ENCODE measurements at places on chromosomes 12 and 14.

DNA sequence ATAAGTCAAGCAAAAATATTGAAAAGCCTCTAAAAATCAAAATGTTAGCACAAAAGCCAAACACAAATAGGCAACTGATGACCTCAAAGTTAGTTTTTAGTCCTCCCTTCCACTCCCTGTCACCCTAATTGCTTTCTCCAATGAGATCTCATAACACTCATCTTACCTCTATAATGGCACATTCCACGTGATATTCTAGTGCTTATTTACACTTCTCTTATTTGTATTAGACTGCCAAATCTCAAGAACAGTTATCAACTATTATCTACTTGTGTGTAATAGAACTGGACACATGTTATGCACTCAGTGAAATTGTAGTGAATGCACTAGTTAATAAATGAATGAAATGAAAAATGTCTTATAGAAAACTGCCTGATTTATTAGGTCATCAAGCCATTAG lies 55.5 kb upstream of the AVPR1A start:
- DNase-seq: no peak

DNA sequence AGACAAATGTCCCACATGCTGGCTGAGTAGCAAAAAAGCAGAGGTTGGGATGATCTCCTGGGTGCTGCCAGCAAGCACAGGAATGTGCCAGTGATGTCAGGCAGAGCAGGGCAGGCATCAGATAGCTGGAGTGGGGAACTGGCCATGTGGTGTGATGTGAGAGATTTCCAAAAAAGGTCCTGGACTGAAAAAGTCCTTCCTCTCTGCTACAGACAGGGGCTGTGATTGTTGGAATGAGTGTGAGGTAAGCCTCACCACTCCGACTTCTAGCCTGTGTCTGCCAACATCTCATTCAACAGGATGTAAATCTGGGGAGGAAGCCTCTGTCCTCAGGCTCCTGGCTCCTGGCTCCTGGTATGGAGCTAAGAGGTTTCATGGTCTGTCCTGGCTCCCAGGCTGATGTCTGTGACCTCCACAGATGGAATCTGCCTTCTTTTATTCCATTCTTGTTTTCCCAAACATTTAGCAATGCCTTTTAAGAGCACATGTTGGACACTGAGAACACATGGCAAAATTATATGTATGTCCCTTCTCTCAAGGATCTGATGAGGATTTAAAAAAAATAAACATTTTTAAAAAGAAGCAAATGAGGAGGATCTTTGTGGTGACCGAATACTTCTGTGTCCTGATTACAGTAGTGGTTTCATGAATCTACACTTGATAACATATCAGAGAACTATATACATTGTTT lies 50.1 kb upstream of the STK38L start:
- DNase-seq: no peak

DNA sequence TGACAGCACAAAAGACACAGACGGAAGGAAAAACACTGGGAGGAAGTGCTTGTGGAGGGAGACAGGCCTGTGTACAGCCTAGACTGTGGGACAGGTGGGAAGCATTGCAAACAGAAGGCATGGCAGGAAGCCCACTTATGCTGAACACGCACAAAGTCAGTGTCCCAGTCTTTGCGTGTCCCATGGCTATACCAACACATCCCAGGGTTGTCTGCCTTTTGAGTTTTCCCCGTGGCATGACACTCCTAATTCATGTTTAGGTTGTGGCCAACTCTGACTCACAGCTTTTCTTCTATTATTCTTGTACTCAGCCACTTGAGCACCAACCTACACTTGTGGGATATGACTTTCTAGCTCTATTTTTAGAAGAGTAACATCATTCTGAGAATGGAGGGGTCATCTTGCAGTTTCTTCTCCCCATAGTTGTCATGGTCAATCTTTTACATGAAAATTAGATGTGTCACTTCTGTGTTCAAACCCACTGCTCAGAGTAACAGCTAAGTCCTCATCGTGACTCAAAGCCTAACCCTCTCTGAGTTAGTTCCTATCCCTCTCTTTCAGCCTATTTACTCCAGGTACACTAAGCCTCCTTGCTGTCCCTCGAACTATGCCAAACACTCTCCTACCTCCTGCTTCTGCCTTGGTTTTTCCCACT lies 27.5 kb upstream of the JPH4 start:
- DNase-seq: no peak

- no peak for DNase-seq
Observed at GRCh38 chr12:113040722-113041171, 15.8 kb upstream of the DTX1 start.

DNA sequence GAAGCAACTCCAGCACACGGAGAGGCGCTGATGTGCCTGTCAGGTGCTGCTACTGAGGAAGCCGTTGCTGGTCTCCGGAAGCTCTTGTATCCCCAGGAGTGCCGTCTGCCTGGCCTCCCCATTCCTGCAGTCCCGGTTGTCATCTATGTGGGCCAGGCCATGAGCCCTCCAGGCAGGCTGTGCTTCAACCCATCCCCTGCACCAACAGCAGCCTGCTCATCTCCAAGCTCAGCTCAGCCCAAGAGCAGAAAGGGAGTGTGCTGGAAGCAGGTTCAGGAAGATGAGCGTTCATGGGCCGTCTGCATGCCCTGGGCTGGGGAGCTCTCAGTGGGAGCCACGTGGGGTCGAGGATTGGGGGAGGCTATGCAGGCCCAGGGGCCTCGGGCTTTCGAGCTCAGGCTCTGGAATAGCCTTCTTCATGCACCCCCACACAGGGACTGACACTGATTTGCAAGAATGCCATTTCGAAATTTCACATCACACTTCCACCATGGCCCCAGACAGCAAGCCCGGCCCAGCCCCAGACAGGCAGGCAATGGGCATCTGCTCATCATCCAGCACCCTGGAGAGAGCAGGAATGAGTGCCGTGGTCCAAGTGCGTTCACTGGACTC lies 164.5 kb downstream of the KIF26A start:
- DNase-seq: no peak

DNA sequence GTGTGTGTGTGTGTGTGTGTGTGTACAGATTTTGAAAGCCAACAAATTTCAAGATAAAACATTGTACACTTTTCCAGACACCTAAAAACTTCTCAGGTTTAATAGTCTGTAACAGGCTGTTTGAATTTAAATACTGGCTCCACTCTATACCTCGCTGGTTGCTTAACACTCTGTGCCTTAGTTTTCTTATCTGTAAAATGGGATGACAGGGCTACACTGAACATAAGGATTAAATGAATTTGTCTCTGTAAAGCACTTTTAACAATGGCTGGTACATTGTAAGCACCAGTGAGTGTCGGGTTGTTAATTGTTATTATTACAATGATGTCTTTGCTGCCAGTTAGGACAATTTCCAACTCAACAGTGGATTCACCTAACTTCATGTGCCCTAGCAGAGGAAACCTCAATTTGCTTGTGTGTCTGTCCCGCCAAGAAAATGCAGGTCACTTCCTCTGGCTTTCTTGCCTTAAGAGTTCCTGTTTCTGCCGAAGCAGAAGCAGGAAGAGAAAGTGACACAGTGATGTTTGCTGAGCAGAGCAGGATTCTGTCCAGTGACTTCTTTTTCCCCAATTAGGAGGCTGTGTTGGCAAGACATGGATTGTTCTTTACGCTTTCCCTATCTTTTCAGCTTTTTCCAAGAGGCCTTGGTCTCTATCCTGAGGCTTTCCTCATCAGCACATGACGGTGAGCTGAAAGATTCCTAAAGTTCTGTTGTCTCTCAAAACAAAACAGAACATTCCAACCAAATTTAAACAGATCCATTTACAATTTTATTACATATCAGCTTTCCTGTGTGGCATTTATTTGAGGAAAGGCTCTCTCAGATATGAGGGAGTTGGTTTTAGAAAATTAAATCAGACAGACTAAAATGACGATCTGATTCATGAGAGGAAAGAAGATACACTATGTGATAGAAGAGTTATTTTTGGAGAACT lies 154.1 kb upstream of the ATP2B1 start:
- no peak for DNase-seq

GRCh38 chr12:80643961-80644360 lies 63.5 kb upstream of the MYF6 start:
- no peak for DNase-seq

DNA sequence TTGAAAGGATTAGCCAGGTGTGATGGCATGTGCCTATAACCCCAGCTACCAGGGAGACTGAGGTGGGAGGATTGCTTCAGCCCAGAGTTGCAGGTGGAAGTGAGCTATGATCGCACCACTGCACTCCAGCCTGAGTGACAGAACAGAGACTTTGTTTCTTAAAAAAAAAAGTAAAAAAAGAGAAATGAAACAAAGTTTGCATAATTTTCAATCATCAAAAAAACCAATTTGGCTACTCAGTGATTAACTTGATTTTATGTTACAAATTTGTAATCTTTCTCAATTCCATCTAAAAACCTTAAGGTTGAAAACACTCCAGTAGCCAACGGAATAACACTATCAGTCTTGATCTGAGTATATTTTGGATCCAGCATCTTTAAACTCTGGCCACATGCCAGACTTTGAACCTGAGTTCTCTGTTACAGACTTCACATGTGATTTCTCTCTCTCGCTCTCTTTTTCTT lies 12.6 kb upstream of the DENND5B start:
- DNase-seq: no peak

DNA sequence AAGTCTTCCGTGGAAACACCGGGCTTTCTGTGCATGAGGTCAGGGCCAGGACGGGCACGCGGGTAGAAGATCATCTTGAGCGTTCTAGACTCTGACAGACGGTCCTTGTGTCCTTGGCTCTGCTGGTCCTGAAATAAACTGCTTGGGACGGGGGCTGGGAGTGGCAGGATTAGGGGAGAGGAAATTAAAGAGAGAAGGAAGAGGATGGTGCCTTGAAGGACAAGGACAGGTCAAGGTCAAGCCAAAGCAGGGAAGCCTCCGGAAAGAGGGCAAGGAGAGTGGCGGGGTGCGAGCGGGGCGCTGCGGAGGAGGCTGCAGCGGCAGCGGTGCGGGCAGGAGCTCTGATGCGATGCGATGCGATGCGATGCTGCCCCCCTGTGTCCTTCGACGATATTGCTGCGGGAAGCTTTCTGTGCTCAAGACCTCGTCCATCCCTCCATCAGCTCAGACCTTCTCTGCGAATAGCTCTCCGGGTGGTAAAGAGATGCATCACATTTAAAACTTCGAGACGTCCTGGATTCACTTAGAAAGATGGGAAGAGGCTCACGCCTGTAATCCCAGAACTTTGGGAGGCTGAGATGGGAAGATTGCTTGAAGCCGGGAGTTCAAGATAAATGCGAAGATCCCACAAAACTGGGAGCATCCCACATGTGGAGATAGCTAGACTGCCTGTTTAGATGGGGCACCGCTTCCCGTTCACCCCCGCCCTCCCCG lies 110.1 kb upstream of the TMEM132D start:
- peak; percentile 69 for DNase-seq

- no peak for DNase-seq
Observed at GRCh38 chr12:19194963-19195362, 65.4 kb downstream of the PLEKHA5 start.

DNA sequence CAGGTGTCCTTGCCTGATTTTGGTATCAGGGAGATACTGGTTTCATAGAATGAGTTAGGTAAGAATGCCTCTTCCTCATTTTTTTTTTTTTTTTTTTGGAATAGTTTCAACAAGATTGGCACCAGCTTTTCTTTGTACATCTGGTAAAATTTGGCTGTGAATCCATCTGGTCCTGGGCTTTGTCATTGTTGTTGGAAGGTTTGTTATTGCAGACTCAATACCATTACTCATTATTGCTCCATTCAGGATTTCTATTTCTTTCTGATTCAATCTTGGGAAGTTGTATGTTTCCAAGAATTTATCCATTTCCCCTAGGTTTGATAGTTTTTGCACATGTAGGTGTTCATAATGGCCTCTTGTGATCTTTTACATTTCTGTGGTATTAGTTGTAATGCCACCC lies 126.0 kb upstream of the KITLG start:
- DNase-seq: no peak

DNA sequence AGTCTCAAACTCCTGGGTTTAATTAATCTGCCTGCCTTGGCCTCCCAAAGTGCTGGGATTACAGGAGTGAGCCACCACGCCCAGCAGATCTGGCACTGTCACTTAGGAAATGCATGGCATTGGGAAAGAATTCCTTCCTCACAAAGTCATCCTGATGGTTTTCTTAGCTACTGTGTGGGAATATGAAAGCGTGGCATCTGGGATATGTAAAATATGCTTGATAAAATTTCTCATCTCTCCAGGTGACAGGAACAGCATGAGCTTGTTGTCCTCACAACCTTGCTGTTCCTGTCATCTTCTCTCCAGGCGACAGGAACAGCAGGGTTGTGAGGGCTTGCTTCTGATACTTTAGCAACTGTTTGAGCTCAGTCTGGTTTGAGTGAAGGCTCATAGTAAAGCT lies 16.1 kb upstream of the AICDA start:
- DNase-seq: no peak

DNA sequence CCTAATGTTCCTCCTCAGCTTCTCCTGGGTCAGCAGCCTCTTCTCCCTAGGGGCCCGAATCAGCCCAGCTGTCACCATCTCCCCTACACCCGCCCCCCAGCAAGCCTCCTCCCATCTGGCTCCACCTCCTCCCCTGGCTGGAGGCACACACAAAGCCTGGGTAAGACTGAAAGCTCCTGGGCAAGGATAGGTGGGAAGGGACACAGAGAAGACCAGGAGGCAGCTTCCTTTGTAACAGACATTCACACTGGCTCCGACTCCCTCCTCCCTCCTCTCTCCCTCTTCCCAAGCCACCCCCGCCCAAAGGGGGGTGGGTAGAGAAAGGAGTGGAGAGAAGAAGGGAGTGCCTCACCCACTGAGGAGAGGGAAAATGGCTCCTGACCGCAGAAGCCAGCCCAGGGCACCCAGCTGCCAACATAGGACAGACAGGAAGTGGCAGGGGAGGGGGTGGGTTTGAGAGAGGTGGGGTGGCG lies 4.0 kb downstream of the CHD4 start:
- DNase-seq: no peak

GRCh38 chr12:121748218-121748570 lies 35.6 kb downstream of the TMEM120B start:
- no peak for DNase-seq

DNA sequence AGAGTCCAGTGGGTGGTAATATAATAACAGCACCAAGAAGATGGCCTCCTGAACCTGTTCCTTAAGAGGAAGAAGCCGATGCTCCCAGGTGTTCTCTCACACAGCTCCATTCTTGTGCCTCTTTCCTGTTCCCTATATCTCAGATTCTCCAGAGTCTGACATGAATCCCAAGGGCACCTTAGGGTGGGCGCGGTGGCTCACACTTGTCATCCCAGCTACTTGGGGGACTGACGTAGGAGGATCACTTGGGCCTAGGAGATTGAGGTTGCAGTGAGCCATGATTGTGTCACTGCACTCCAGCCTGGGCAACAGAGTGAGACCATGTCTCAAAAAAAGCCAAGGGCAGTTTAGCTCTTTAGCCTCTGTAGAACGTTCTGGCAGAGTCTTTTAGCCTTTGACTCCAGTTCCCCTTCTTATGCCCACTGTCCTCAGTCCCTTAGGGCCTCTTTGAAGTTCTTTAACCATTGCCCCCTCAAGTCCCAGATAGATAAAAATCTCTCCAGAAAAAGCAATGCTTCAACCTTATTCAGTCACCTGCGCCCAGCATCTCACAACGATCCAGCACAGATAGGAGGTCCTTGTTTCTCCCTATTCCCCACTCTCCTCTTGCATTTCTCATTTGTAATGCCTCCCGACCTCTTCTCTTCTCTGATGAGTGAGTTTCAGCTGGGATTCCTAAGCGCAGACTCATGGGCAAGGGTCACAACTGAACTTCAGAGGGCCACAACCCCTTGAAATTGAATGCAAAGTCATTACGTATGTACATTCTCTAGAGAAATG lies 4.7 kb downstream of the CCDC184 start:
- DNase-seq: no peak

Data from progenitor cell of endocrine pancreas (in vitro differentiated cells).